ENCODE measurements at places on chromosomes 7 and 10. TPM values are rescaled to one million over a fixed set of nuclear protein-coding genes. Genes with fewer than 3 reads are reported as not detected.

Gene IDI2
- total RNA-seq: 1.9 TPM

Gene FAM53B
- 19.3 TPM for total RNA-seq

Gene CADPS2
- total RNA-seq: 12.0 TPM

Gene ZPBP
- total RNA-seq: not detected

Gene SEMA3C
- 93.4 TPM for total RNA-seq

Gene LIPK
- 4.8 TPM for total RNA-seq

Gene NFE2L3
- 2.4 TPM for total RNA-seq

Gene GCK
- total RNA-seq: 1.2 TPM

Gene FEZF1
- 0.48 TPM for total RNA-seq

Gene COL13A1
- total RNA-seq: 18.3 TPM

Gene SMARCD3
- 59.0 TPM for total RNA-seq
